ENCODE measurements at places on chromosomes 16 and 17.

- no peak for DNase-seq
Observed at GRCh38 chr17:5804251-5804650, 219.9 kb upstream of the NLRP1 start.

DNA sequence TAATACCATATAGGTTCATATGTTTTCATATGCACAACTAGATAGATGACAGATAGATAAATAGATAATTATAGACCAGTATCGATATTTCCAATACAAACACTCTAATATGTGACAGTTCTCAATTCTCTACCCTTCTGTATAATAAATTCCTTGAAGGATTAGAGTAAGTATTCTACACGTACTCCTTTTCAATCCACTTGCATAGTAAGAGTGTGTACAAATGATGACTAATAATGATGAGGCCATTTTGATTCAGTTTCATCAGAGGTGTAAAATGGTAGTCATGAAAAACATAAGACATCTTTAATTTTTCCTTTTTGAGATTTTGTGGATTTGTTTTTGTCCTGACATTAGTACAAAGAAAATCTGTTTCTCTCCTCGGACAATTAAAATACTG is 188.3 kb upstream of the WSB1 start:
- no peak for DNase-seq

GRCh38 chr16:58501242-58502131 is 1.5 kb downstream of the NDRG4 start:
- DNase-seq, result no peak

DNA sequence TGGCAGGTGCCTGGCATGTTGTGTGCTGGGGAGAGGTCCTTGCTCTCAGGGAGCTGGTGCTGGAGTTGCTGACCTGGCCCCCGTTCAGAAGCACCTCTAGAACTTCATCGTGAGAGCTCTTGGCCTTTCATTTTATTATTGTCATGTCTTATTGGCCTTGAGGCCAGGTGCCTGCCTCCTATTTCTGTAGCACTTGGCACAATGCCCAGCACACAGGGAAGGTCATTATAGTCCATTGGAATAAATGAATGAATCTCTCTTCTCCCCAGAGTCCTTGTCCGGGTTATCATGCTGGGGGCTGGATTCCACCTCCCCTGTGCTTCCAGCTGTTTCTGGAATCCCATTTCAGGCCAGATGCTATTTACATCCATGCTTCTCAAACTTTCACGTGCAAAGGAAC is 169.2 kb downstream of the HAPSTR1 start:
- DNase-seq, result no peak

DNA sequence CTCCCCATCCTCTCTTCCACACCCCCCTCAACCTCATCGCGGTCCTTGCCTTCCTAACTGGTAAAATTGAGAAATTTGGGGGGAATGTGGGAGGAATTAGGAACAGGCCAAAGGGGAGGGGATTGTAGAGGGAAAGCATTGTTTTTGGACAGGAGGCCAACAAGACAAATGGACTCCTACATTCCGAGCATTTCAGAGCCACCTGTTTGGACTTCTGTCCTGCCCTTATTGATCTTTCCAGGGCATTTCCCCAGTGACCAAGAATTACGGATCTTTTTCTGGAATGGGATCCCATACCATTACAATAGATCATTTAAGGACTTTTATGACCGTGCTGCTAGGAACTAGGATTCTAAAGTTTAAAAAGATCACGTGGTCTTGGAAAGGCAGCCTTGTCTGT is 221.3 kb upstream of the ASIC2 start:
- DNase-seq, result no peak

- DNase-seq, result no peak
Observed at GRCh38 chr17:163514-164098, 17.8 kb downstream of the DOC2B start.

GRCh38 chr16:85935974-85936760 is 37.2 kb downstream of the IRF8 start:
- no peak for DNase-seq

DNA sequence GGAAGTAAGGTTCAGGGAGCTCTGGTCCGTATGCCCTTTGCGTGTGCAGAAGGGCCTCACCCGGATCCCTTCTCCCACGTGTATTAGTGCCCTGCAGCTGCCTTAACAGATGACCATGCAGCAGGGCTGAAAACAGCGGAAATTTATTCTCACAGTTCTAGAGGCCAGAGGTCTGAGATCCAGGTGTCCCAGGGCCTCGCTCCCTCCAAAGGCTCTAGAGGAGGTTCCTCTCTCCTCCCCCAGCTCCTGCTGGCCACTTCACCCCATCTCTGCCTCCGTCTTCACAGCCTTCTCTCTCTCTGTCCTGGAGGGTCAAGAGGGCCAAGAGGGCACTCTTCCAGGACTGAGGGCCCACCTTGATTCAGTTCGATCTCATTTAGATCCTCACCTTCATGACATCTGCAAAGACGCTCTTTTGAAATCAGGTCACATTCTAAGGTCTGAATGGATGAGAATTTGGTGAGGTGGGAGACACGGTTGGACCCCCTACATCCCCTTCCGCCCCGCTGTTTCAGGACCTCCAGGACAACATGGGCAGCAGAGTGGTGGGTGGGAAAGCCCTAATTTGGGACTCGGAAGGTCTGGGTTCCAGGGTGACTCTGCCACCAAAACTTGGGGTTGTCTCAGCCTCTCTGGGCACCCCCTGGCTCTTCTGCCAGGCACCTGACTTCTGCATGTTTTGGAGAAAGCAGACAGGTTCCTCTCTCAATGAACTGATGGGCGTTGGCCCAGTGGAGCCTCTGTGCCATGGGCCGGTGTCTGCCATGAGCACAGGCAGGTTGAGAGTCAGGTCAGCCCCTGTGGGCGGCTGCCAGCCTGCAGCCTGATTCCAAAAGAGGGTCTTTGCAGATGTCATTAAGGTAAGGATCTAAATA is 361.2 kb downstream of the SEC14L1 start:
- no peak for DNase-seq

DNA sequence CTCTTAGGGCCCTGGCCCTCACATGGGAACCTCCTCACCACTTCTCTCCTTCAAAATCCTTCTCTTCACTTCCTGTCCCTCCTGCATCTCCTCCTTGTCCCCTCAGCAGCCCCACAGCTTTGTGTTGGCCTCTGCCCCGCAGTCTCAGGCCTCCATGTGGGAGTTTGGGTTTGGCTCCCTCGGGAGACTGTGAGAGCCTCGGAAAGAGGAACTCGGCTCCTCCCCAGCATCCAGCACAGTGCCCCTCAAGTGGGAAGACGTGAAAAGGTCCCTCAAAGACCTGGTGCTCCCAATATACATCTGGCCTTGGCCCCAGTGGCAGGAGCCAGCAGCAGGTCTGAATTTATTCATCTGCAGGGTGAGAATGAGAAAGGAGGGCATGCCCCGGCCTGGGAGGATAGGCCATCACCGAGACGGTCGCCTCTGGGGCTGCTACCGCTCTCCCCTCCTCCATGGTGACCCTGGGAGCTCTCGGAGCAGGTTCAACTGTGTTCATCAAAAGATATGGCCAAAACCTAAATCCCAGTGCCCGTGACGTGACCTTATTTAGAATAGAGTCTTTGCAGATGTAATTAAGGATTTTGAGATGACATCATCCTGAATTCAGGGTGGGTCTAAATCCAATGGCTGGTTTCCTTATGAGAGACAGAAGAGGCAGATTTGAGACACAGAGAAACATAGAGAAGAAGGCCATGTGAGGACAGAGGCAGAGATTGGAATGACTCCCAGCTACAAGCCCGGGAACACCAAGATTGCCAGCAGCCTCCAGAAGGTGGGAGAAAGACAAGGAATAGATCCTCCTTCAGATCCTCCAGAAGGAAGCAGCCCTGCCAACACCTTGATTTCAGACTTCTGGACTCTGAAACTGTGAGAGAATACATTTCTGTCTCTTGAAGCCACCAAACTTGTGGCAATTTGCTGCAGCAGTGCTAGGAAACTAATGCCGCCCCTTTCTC is 135.1 kb downstream of the MRM1 start:
- DNase-seq, result no peak

GRCh38 chr17:3889325-3890012 is 3.4 kb downstream of the CAMKK1 start:
- DNase-seq, result no peak

- DNase-seq, result no peak
Observed at GRCh38 chr17:57444682-57445450, 188.5 kb downstream of the MSI2 start.

GRCh38 chr17:58339755-58340404 is 11.3 kb upstream of the TSPOAP1 start:
- no peak for DNase-seq
